ENCODE measurements at places on chromosomes 13 and 19.

GRCh38 chr13:111047326-111047725 lies 67.8 kb upstream of the ARHGEF7 start:
- DNase-seq: no peak

GRCh38 chr13:39783051-39783450 lies 127.6 kb downstream of the COG6 start:
- no peak for DNase-seq

DNA sequence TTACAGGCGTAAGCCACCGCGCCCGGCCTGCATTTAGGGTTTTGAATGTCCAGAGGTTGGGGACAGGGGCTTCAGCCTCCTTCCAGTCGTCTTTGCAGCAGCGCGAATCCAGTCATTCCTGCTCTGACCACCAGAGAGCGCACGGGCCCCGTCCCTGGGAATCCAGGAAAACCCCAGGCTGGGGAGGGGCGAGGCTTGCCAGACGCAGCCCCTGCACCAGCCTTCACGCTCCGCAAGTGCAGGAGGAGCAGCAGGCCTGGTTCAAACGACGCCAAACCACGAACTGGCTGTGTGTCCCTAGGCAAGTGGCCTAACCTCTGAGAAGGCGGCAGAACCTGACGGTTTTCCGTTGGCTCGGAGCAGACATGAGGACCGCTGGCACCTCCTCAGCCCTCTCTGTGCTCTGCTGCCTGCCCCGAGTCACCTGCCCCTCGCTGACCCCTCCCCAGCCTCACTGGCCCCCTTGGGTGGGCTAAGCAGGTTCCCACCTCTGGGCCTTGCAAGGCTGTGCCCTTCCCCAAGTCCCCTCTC lies 2.0 kb upstream of the RNF126 start:
- peak; percentile 87 for DNase-seq

DNA sequence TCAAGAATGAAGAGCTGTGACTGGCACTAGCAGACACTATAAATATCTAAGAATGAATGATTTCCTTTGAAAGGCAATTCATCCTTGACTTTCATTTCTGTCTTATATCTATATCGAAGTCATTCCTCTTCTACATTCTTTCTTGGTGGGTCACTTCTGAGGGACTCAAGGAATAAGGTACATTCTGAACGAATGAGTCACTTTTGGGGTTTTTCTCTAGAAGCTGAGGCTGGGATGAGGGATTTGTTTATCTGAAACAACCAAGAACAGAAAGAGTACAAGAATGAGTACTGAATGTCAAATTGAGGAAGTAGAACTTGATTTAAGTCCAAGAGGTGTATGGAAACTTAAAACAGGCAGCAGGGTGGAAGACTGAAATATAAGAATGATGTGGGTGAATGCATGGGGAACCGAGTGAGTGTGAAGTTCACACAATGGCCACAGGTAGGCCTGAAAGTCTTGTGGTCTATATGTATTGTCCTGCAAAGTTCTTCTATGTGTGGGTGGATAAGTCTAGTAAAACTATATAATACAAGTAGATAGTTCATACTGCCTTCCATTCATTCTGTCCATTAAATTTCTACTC lies 343.9 kb downstream of the OXGR1 start:
- DNase-seq: no peak
